ENCODE measurements at places on chromosomes 4 and X. TPM values are rescaled to one million over a fixed set of nuclear protein-coding genes. Genes with fewer than 3 reads are reported as not detected.

EPGN gene
- 0.09 TPM for total RNA-seq

HOPX gene
- 3.7 TPM for total RNA-seq

CXCL10 gene
- 0.09 TPM for total RNA-seq

MSX1 gene
- 3.5 TPM for total RNA-seq

CYBB gene
- total RNA-seq = not detected

TCP11X2 gene
- total RNA-seq = not detected

ARMCX5 gene
- 16.6 TPM for total RNA-seq

NDNF gene
- total RNA-seq = not detected

SLC16A2 gene
- 0.36 TPM for total RNA-seq

NALF2 gene
- total RNA-seq = 0.09 TPM

FAM133A gene
- total RNA-seq = not detected

PNMA6F gene
- not detected for total RNA-seq

MCF2 gene
- total RNA-seq = not detected

TRPC5OS gene
- not detected for total RNA-seq

PARM1 gene
- 0.47 TPM for total RNA-seq

FGFBP2 gene
- not detected for total RNA-seq

RBMXL3 gene
- not detected for total RNA-seq

Data from endothelial cell of coronary artery (primary cell).